ENCODE measurements at places on chromosomes 13 and 19.
A peak's percentile ranks its signal among the peaks of the same experiment; 100 is the strongest.

DNA sequence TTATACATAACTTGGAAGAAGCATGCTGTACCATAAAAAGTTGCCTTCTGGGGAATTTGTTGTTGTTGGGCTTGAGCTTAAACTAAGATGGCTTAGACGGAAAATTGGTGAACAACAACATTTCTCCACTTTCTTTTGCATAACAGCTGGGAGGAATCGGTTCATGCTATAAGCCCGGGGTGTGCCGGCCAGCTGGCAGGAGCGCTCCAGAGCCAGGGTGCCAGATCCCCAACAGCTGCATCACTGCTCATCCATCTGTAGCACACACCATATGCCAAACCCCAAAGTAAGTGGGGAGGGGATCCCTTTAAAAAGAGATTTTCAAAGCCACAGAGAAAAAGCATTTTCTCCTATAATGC lies 419.5 kb upstream of the ARGLU1 start:
- DNase-seq, result no peak

GRCh38 chr13:40624383-40624782 lies 42.1 kb downstream of the FOXO1 start:
- no peak for DNase-seq

DNA sequence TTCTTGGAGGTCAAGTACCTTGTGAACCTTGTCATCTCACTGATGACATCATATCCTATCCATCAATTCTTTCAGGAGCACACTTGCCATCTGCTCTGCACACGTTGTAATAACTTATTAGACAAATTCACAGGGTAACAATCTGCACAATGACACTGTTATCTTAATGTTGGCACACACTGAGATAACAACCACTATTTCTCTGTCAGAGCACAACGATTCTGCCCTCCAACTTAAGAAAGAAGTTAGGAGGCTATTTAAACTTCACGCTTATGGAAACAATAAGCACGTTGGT lies 351.3 kb downstream of the DACH1 start:
- DNase-seq, result no peak

DNA sequence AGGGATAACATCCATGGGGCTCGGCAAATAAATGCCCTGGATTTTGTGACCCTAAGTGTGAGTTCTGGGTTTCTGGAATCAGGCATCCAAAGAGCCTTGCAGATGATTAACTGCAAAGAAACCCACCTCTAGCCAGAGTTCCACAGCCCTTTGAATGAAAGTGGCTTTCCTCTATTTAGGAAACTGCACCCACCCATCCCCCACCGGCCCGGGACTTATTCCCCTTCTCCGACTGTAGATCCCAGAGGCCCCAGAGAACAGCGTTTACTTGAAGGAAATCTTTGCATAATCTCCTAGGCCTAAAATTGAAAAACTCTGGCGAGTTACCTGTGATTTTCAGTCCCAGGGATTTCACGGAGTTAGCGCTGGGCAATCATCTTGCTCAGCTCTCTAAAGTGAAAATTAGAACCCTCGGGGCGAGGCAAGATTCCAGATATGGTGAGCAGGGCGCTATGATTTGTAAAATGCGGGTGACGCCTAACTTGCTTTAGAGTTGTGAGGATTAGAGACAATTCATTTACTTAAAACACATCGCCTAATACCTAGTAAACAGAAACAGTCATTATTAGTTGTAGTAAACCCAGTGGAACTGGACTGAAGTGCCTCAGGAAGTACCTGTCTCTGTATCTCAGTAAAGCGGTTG lies 9.4 kb downstream of the URAD start:
- DNase-seq, result no peak

GRCh38 chr13:43298816-43299215 lies 275.4 kb downstream of the DNAJC15 start:
- DNase-seq, result peak; percentile 16

GRCh38 chr19:56969156-56969555 lies 128.6 kb upstream of the PEG3 start:
- DNase-seq, result no peak

GRCh38 chr13:25722893-25723292 lies 328.9 kb downstream of the SHISA2 start:
- no peak for DNase-seq

GRCh38 chr13:39877134-39877533 lies 221.7 kb downstream of the COG6 start:
- no peak for DNase-seq

GRCh38 chr13:43428545-43429296 lies 358.1 kb downstream of the ENOX1 start:
- DNase-seq, result peak; percentile 62

DNA sequence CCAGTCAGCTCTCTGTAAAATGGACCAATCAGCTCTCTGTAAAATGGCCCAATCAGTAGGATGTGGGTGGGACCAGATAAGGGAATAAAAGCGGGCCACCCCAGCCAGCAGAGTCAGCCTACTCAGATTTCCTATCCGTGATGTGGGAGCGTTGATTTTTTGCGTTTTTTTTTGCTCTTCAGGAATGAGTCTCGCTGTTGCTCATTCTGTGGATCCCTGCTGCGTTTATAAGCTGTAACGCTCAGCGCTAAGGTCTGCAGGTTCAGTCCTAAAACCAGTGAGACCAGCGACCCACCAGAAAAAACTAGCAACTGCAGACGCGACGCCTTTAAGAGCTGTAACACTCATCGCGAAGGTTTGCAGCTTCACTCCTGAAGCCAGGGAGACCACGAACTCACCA lies 435.7 kb downstream of the SLITRK6 start:
- no peak for DNase-seq

GRCh38 chr13:48783181-48783630 lies 129.5 kb downstream of the CYSLTR2 start:
- DNase-seq, result no peak

DNA sequence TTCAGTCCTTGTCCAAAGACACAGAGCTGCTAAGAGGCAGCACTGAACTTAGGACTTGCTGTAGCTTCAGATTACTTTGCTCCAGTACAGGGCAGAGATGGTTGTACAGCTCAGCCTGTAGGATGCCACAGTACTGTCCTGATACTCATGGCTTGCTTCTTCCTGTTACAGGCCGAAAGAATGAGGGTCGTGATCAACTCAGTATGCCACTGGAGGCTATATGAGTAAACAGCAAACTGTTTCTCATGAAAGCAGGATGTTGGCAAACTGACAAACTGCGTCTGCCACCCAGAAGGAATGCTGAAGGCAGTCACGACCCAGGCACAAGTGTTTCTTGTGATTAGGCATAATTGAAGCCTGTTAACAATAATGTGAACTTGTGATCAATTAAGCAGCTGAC lies 2.8 kb downstream of the ZNF749 start:
- DNase-seq, result no peak

DNA sequence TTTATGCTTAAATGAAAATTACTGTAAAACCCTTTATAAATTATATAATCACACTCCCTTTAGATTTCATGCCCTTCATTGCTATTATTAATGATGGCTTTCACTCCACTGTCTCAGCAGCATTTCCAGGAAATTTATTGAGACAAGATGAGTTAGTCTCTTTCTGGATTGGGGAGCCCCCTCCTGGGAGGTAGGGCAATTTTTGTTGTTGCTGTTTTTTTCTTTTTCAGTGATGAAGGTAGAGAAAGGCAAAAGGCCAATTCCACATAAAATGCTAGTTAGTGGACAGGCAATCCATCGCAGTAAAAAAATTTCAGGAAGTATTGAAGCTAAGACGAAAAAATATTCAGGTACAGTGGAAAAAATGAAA lies 80.2 kb downstream of the TEX26 start:
- DNase-seq, result peak; percentile 80

- no peak for DNase-seq
Observed at GRCh38 chr13:100349594-100349993, 239.0 kb downstream of the GGACT start.

DNA sequence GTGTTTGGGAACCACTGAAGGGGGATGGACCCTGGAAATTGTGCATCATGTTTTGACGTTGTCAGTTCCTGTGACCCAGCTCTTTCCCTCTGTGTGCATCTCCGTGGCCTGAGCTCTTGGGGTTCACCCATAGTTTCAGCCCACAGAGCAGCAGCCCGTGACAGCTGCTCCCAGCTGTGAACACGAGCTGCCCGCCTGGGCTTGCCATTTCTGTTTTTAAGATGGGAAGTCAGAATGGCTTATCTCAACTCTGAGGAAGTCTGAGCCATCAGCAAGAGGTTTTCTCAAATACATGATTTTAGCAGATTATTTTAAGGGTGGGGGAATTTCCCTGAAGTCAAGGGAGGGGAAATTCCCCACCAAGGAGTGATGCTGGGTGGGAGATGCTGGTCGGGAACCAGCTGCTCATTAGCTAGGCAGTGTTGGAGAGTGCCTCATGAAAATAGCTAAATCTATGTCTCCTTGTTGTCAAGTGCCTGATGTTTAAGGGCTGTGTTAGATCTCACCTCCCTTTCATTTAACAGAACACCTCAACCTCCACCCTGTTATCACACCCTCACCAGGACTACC lies 34.8 kb upstream of the C1QTNF9 start:
- DNase-seq, result no peak

DNA sequence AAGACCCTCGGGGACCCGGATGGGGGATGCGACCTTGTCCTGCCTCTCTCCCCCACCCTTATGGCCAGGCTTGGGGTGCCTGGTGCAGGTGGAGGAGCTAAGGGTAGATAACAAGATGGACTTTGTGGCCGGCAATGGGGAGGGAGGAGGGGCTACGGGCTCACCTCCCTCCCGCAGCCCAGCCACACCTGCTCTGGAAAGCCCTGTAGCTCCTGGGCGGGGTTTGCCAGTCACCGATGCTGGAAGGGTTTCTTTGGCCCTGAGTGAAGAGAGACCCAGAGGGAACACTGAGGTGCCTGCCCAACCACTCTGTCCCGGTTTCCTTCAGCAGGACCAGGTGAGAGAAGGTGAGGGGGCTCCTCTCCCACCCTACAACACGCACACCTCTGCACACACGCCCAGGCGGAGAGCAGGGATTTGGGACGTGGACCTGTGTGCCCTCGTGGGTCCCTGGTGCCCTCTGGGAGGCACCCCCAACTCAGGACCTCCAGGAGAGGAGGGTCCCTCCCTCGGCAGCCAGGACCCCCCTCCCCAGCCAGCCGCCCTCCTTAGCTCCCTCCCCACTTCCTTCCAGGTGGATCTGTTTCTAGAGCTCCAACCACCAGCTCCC lies at the start of gene FUT2:
Gene FUT2 (plus strand): TSS at position 229 of the 610 bp plus-strand sequence. CDS start 6,986 bp downstream, outside the sequence.
- DNase-seq, result peak; percentile 81

DNA sequence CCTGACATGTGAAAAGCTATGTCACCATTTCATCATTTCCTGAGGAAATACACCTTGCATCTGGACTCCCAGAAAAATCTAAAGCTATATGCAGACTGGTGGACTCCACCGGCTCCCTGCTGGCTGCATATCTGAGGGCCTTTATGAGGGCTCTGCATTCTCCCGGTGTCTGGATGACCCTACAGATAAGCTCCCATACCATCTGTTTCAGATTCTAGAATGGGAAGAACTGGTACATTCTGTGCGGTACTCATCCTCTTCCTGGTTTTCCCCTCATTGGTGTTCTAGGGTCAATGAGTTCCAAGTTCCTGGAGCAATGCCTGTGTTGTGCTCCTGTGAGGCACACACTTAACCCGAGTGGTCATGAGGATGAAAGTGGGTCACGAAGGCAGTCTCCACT lies 60.4 kb downstream of the COL4A1 start:
- DNase-seq, result no peak

GRCh38 chr13:93673885-93674284 lies 447.3 kb downstream of the GPC6 start:
- no peak for DNase-seq

DNA sequence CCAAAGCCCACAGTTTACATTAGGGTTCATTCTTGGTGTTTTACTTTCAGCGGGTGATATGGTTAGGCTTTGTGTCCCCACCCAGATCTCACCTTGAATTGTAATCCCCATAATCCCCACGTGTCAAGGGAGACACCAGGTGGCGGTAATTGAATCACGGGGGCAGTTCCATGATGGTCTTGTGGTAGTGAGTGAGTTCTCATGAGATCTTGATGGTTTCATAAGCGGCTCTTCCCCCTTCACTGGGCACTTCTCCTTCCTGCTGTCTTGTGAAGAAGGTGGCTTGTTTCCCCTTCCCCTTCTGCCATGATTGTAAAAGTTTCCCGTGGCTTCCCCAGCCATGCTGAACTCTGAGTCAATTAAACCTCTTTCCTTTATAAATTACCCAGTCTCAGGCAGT lies 12.0 kb downstream of the FPR2 start:
- DNase-seq, result no peak

- no peak for DNase-seq
Observed at GRCh38 chr19:33419788-33420130, 46.2 kb downstream of the CEBPG start.

DNA sequence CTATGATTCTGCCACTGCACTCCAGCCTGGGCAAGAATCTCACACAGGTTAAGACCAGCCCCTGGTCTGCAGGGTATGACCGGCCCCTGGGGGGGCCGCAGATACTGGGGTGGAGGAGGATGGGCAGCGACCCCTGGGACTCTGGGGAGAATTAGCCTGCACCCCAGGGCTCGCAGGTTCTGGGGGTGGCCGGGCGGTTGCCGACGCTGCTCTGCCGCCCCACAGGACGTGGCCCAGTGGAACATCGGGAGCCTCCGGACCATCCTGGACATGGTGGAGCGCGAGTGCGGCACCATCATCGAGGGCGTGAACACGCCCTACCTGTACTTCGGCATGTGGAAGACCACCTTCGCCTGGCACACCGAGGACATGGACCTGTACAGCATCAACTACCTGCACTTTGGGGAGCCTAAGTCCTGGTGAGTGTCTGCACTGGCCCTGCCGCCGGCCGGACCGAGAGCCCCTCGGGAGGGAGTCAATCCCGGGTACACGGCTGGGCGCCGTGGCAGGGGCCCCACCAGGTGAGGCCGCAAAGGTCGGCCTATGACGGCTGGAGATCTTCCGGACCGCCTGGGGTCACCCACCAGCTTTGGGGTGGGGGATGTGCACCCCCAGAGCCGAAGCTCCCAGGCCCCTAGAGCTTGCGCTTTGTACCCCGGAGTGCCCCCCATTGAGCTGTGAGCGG lies 78.5 kb downstream of the KDM4B start:
- DNase-seq, result no peak

- DNase-seq, result no peak
Observed at GRCh38 chr19:40585241-40585981, 8.7 kb downstream of the SHKBP1 start.

DNA sequence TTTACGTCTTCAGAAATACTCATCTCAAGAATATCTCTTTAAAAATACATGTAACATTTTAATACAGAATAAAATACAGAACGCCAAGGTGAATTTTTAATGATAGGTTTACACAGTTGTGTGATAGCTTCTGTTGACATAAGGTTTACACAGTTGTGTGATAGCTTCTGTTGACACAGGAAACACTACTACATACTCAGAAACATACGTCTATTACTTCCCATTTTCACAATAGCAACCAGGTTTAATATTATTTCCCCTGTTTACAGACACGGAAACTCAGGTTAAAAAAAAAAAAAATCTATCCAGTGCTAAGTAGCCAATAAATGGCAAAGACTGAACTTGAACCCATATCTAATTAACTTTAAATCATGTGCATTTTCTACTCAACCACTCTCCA lies 571.2 kb downstream of the LIG4 start:
- DNase-seq, result no peak

DNA sequence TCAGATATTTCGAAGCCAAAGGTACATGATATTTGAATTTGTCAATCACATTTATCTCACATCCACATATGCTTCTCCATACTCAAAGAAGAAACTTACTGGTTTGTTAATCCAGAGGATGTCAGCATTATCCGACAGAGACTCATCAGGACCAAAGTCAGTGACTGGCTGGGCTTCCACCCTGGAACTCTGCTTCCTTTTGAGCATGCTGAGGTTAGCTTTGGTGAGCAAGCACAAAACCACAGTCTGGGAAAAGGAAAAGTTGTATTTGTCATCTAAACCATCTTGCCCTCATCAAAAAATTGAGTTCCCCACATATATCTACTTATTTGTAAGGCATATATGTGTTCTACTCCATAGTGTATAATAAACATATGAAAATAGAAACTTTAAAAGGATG lies 17.4 kb downstream of the NALCN start:
- DNase-seq, result no peak

Data from NCI-H526 (cell line).